ENCODE measurements at places on chromosomes 13 and 19.

GRCh38 chr13:52862358-52863206 lies 14.1 kb upstream of the PCDH8 start:
- DNase-seq: no peak

- DNase-seq: peak; percentile 79
Observed at GRCh38 chr19:47608074-47608918, 638 bp upstream of the BICRA start.

GRCh38 chr13:48873587-48873986 lies 102.1 kb upstream of the FNDC3A start:
- no peak for DNase-seq

GRCh38 chr13:108020027-108020426 lies 195.3 kb downstream of the LIG4 start:
- DNase-seq: no peak

DNA sequence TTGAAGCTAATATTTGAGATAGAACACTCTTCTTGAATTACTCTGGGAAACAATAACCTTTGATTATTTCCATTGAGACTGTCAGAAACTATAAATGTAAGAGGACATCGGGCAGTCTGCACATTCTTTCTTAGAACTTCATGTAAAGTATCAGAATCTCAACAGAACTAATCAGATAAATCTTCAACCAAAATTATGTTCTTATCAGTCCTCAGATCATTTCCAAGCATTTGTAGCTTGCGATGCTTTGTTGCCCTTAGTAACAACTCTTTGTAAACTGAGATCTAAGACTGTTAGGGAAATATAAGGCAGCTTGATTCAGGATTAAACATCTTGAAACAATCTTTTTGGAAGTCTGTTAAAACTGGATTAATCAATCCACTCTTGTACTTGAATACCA lies 70.3 kb downstream of the FNDC3A start:
- DNase-seq: no peak

DNA sequence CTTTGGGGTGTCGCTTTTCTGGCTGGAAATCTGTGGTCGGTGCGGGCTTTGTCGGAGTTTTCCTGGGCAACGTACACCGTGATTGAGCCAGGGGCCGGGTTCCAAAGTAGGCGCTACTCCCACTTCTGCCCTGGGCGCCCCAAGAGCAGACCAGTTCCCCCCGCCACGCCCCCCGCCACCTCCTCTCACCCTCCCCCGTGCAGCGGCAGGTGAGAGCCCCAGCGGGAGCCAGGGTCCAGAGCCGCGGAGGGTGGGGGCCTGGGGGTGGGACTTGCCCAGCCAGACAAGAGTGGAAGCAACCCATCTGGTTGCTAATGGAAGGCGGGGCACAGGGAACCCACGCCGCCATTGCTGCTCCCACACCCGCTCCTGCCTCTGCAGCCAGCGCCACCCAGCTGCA lies 2195.9 kb downstream of the PCDH9 start:
- DNase-seq: no peak

GRCh38 chr19:33446330-33447293 lies 73.1 kb downstream of the CEBPG start:
- DNase-seq: no peak

DNA sequence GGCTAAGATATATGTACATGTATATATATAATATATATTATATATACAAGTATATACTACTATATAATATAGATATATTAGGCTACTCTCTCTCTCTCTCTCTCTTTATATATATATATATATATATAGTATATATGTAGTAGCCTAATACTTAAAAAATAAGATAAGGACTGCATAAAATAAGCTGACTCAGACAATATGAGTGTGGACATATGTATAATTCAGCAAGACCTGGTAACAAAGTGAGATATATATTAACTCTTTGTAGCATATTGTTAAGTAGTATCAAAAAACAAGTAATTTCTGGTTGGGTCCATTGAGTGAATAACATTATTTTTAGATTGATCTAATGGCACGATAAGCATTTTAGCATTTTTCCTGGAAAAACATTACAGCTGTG lies 509.0 kb downstream of the GPC5 start:
- no peak for DNase-seq

DNA sequence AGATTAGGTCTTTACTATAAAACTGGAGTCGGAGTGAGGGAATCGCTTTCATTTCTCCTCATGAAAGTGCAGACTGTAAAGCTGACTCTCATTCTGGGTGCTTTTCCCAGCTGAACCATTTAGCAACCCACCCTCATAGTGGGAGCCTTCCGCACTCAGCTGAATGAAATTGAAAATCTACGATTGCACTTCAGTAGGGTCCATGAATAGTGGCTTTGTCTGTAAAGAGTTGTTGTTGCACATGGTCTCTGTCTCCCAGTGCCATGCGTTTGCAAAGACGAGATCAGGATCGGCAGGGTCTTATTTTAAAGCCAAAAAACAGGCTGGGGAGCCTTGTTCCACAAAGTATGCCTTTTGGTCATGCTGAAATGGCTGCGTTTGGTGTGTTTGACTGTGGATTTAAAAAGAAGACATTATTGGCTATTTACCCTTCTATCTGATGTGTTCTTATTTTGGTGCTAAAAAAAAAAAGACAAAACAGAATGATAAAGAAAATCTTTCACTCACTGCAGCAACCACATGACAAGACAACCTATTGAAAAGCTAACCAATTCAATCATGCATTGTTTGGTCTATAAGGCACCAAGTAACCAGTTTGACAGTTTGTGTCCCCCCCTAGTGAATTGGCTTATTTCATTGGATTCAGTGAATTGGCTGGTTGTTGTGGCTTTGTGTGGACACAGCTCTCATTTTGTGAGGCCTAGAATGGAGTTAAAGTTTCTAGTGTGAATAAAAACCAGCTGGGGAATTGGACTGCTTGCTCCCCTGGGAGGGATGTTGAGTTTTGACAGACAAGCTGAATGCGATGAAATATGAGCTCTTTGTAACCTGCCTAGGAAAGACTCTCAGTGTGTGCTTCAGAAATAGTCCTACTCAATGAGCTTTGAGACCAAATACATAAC lies 65.6 kb downstream of the ARHGAP35 start:
- DNase-seq: no peak

GRCh38 chr13:30610311-30610710 lies 7.4 kb upstream of the USPL1 start:
- no peak for DNase-seq

- no peak for DNase-seq
Observed at GRCh38 chr19:49712397-49712859, 21.5 kb downstream of the CPT1C start.

DNA sequence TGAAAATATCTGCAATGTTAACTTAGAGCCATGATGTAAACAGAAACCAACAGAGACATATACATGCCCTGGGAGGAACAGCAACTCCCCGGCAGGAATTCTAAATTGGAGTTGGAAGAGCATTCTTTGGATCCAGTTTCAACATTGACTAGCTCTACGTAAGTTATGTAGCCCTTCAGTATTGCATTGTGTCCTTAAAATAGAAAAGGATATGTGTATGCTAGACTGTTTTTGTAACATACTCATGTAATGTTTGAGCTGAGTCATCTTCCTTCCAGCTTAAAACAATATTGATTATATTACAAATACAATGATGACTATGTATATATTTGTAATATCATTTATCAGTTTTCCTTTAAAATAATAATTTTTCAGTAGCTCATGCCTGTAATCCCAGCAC lies 1422.2 kb upstream of the PCDH20 start:
- DNase-seq: no peak

DNA sequence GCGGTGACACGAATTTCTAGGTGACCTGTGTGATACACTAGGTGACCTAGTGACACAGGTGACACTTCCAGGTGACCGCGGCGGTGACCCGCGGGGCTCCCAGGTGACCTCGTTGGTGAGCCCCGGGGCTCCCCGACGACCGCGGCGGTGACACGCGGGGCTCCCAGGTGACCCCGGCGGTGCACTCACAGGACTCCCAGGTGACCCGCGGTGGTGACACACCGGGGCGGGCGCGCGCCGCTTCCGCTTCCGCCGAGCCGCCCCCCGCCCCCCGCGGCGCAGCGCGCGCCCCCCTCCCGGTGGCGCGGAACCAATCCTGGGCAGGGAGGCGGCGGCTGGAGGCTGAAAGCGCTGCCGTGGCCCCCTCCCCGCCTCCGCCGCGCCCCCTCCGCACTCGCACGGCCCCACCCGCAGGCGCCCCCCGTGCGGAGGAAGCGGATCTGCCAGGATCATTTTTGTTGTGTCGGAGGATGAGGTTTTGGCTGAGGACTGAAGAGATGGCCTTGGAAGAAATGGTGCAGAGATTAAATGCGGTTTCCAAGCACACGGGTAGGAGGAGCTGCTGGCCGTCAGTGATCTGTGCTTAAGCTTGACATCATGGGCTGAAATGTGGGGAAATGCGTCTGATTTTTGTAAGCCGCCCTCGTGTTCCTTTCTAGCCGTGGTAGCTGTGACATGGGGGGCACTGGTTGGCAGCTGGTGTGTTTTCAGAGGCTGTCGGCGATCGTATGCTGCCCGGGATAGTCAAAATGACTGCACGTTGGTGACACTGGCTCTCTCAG lies at the start of gene MCF2L:
Gene MCF2L, plus strand, starts transcription at position 305 of the 782 bp plus-strand sequence. Its CDS starts 166 bp downstream, at position 471.
- no peak for DNase-seq

DNA sequence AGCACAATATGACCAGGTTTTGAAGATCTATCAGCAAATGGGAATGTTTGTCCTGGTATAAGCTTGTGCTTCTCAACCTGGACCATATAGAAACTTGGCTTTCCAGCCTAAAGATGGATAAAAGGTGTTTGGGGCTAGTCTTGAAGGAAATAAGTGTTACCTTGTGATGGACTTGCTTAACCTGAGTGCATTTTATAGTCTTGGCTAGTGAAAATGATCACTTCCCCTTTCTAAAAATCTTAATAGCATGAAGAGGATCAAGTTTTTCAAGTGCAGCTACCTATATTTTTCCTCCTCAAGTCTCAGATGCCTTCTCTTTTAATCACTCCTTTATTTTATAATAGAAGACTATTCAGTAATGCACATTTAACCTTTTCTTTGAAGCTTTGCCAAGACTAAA lies 919.8 kb upstream of the SLITRK1 start:
- peak; percentile 4 for DNase-seq

DNA sequence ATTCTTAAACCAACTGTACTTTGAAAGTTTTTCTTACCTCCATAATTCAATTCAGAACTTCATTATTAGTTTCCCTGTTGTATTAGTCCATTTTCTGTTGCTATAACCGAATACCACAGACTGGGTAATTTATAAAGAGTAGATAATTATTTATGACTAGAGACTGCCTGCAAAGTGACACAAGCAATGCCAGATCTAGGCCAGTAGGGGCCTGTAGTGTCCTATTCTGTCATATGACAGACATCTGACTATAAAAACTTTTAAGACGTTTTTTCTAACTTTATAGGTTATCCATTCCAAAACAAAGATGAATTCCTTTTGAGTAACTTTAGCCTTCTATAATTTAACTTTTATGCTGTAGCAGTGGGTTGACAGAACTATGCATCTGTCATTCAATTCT lies 2783.8 kb downstream of the PCDH9 start:
- no peak for DNase-seq

- DNase-seq: no peak
Observed at GRCh38 chr13:77891041-77891440, 27.6 kb downstream of the EDNRB start.

- no peak for DNase-seq
Observed at GRCh38 chr13:109781384-109782065, 4.9 kb downstream of the IRS2 start.

- no peak for DNase-seq
Observed at GRCh38 chr19:32178401-32178800, 167.0 kb upstream of the ZNF507 start.

DNA sequence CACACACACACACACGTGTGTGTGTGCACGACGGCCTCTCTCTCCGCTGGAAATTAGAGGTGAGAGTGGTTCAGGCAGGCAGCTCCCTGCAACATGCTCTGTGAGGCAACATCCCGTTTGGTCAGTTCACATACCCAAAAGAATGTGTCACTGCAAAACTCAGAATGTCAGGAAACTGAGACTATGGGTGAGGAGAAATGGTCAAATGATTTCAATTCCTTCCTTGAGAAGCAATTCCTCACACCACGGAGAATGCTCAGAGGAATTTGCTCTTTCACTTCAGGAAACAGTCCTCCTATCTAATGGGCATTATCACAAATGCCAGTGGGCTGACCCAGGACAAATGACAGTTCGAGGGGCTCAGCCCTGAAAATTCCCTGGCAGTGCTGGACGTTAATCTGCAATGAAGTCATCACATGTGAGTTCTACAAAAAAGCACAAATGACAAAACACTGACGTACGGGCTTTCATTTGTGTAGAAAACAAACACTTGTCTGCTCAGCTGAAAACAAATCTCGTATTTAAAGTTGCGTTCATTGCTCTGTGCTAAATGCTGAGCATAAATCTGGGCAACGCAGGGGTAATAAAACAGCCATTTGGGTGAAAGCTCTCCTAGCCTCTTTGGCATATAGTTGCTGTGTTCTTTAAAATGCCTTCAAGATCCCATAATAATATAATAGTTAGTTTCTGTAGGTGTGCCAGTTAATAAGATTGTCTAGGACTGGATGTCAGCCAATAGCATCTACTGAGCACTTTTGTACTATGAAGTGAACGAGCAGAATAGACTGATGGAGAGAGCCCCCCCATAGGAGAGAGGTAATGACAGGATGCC lies 18.6 kb upstream of the LATS2 start:
- no peak for DNase-seq

- DNase-seq: no peak
Observed at GRCh38 chr13:98873377-98874028, 104.4 kb downstream of the DOCK9 start.

DNA sequence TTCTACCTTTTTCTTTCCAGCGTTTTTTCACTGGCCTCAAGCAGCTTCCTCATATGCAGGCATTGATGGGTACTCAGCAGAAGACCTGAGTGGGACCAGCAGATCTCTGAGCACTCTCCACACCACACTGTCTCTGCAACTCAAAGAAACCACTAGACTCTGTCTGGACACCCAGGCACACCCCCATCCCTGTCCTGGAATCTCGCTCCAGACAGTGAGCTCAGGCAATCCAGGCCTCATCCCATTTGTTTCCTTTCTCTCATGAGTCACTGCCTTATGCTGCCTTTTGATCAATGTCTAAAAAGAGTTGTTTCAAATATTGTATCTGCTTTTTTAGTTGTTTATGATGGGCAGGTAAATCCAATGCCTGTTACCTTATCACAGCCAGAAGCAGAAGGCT lies 19.7 kb upstream of the POP4 start:
- no peak for DNase-seq

DNA sequence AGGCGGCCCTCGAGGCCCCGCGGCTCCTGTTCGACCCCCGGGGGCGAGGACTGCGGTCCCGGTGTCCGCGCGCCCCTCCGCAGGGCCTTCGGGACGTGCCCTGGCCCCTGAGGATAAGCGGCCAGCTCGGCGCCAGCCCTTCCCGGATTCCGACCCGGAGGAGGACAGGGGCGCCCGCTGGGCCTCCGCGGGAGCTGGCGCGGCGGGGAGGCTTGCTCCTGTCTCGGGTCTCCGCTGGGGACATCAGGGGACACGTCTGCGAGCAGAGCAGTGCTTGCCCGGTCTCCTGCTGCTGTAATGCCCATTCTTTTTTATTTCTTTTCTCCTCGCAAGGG lies 829 bp downstream of the B3GLCT start:
- DNase-seq: peak; percentile 67

DNA sequence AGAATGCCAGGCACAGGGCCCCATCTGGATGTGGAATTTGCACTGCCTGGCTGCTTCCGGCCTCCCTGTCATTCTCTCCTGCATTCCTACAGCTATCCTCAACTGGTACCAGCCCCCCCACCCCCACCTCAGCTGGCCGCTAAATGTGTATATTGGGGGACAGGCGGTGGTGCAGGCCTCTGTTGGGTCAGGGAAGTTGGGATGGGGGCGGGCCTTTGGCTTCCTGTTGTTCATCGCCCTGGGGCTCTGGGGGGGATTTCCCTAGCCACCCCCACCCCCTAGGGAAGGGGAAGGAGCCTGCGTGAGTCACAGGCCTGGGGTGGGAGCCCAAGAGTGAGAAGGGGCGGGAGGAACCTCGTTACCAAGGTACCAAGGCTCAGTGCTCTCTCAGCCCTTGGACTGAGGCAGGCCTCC lies 10.6 kb downstream of the POU2F2 start:
- DNase-seq: peak; percentile 58
